ENCODE measurements at places on chromosomes 7 and 10. TPM values are rescaled to one million over a fixed set of nuclear protein-coding genes. Genes with fewer than 3 reads are reported as not detected.
A peak's percentile ranks its signal among the peaks of the same experiment; 100 is the strongest.

The SLC37A3 gene
- total RNA-seq, result 64.0 TPM

The OPALIN gene
- total RNA-seq, result not detected

GRCh38 chr7:75993689-75994387 lies 557 bp downstream of the TMEM120A start:
- peak overlapping the region; percentile 81 for H3K27ac ChIP-seq
- peak overlapping the region; percentile 88 for H3K4me3 ChIP-seq
- H3K27me3 ChIP-seq, result no peaks in the 10 kb centered on the region
- no peaks in the 10 kb centered on the region for H3K36me3 ChIP-seq
- H3K4me1 ChIP-seq, result peaks cover 16% of the 10 kb centered on the region

DNA sequence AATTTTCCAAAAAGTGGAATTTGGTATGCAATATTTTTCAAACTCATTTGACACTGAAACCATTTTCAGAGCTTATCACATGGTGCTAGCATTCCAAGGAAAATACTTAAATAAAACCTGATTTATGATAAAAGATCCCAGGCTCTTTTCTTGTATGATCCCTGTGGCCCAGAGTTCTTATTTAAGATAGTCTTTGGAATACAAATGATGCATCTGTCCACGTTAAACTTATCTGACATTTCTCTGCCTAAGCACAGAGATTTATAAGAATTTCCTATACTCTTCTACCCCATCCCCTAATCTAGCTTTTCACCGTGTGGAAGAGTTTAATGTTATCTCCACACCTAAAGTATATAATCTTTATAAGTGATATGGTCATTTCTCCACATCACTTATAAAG lies 66.2 kb downstream of the AHR start:
- H3K27ac ChIP-seq, result no peak overlapping the region
- H3K4me3 ChIP-seq, result no peak overlapping the region
- DNase-seq, result no peak
- no peaks in the 10 kb centered on the region for H3K4me1 ChIP-seq
- no peaks in the 10 kb centered on the region for H3K27me3 ChIP-seq
- no peaks in the 10 kb centered on the region for H3K36me3 ChIP-seq

- no peak overlapping the region for H3K4me3 ChIP-seq
- H3K27ac ChIP-seq, result no peak overlapping the region
- no peaks in the 10 kb centered on the region for H3K4me1 ChIP-seq
- DNase-seq, result no peak
- no peaks in the 10 kb centered on the region for H3K27me3 ChIP-seq
Measured at GRCh38 chr10:6593241-6593671, 13.2 kb upstream of the PRKCQ start.

The PRSS1 gene
- not detected for total RNA-seq

The GIMAP1 gene
- total RNA-seq, result 6.6 TPM

GRCh38 chr7:141696348-141696747 lies 5.6 kb downstream of the DENND11 start:
- H3K27me3 ChIP-seq, result no peaks in the 10 kb centered on the region
- DNase-seq, result no peak
- no peak overlapping the region for H3K4me3 ChIP-seq
- no peaks in the 10 kb centered on the region for H3K36me3 ChIP-seq

GRCh38 chr10:74163319-74164068 lies 12.5 kb downstream of the ADK start:
- H3K4me3 ChIP-seq, result no peak overlapping the region
- no peaks in the 10 kb centered on the region for H3K4me1 ChIP-seq

DNA sequence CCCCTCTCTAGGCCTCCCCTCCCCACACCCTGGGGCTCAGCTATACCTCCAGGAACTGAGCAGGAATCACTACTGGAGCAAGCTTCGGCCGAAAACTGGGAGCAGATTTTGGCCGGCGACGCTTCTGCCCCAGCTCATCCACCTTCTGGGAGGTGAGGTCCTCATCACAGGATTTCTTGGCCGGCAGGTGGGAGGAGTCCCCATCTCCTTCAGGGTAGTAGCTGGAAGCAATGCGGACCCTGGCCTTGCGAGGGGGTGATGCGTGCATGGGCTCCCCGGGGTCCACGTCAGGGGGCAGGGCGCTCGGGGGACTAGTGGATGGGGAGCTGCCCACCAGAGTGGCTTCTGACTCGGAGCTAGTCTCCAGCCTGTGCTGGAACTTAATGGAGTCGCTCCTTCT lies 105.5 kb downstream of the DLG5 start:
- DNase-seq, result no peak
- no peaks in the 10 kb centered on the region for H3K27me3 ChIP-seq
- H3K4me1 ChIP-seq, result no peaks in the 10 kb centered on the region
- H3K36me3 ChIP-seq, result peaks cover 16% of the 10 kb centered on the region
- H3K4me3 ChIP-seq, result no peak overlapping the region
- H3K27ac ChIP-seq, result no peak overlapping the region

The VAX1 gene
- not detected for total RNA-seq

DNA sequence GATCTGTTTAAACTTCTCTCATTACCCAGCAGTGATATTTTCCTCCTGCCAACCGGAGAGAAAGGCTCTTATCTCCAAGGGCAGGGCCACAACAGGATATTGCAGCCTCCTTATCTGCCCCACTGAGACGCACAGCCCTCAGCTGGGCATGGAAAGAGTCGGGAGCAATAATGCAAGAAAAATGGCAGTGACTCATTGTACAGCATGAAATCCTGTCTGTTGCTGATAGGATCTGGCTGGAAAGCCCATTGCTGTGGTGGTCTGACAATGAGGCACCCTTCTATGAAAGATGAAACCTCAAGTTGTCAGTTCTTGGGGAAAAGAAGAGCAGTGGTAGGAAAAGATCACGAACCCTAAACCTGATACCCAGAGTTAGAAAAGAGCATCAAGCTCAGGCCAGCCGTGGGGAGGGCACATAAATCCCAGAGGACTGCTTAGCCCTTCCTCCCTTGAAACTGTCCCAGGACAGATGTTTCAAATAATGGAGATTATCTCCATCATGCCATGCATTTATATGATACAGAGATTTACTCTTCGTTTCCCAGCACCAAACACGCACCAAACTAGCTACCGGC lies 47.0 kb upstream of the FIGNL1 start:
- no peaks in the 10 kb centered on the region for H3K4me1 ChIP-seq
- no peaks in the 10 kb centered on the region for H3K27me3 ChIP-seq
- H3K36me3 ChIP-seq, result no peaks in the 10 kb centered on the region
- DNase-seq, result no peak
- no peak overlapping the region for H3K4me3 ChIP-seq

DNA sequence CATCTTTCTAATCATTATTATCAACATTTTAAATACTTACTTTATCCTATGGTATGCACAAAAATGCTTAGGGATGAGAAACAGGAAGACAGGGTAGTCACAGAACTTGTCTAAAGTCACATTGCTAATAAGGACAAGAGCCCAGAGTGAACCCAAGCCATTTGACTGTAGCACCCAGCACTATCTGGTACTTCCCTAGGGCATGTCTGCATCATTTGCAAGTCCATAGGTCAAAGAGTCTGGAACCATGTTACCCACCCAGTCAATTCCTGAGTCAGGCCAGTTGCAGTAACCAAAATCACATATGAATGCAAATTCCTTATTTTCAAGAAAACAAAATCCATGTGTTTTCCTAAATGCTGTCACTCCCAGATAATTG lies 19.1 kb downstream of the ASAH2 start:
- no peaks in the 10 kb centered on the region for H3K27me3 ChIP-seq
- H3K36me3 ChIP-seq, result no peaks in the 10 kb centered on the region
- no peaks in the 10 kb centered on the region for H3K4me1 ChIP-seq
- DNase-seq, result no peak

GRCh38 chr10:84214612-84215235 lies 10.6 kb downstream of the LRIT2 start:
- no peaks in the 10 kb centered on the region for H3K36me3 ChIP-seq
- no peak overlapping the region for H3K27ac ChIP-seq
- H3K27me3 ChIP-seq, result no peaks in the 10 kb centered on the region
- H3K4me1 ChIP-seq, result no peaks in the 10 kb centered on the region
- H3K4me3 ChIP-seq, result no peak overlapping the region

DNA sequence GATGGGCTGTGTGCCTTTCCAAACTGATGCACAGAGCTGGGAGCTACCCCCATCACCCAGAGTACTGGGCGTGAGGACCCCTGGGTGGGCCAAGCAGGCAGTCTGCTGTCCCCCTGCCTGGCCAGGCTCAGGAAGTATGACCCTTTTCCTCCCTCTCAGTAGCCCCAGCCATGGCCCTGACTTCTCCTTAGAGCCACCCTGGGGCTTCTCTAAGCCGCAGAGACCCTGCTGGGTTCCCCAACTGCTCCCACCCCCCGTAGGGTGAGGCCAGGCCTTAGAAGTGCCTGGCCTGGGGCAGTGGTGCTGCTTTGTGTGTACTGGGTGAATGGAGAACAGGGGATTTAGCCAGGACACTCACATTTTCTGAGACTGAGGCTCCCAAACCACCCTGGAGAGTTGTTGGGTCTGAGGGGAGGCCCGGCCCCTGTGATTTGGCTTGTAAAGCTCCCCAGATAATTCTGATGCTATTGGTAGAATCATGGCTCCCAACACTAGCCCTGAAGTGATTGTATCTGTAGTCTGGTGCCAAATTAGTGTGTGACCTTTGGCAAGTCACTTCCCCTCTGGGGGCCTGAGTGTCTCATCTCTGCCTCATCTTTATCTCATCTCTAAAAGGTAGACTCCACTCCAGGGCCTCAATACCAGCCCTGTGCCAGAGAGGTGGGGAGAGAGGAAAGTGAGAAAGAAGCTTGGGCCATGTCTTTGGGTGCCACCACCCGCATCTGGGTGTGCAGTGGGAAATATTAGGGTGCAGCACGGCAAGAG lies 99.7 kb upstream of the PPIF start:
- peaks cover 25% of the 10 kb centered on the region for H3K4me1 ChIP-seq
- no peak for DNase-seq
- H3K36me3 ChIP-seq, result no peaks in the 10 kb centered on the region
- H3K4me3 ChIP-seq, result no peak overlapping the region

DNA sequence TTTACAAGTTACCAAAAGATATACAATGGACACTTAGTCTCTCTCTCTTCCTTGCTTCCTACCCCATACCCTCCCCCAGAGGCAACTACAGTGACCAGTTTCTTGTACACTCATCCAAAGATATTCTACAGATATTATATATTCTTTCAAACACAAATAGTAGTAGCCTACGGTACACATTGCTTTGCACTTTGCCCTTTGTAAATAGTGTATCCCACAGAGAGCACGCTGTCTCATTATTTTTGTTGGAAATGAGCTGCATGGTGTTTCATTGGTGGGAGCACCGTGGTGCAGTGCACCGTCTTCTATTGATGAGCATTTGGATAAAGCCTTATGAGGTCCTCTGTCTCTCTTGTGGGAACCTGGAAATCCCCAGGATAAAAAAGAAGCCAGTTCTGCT lies 24.2 kb downstream of the STRA8 start:
- no peak overlapping the region for H3K27ac ChIP-seq
- H3K36me3 ChIP-seq, result no peaks in the 10 kb centered on the region
- no peaks in the 10 kb centered on the region for H3K27me3 ChIP-seq
- DNase-seq, result no peak
- H3K4me3 ChIP-seq, result no peak overlapping the region

GRCh38 chr7:130069179-130069977 lies 956 bp upstream of the KLHDC10 start:
- peaks cover 11% of the 10 kb centered on the region for H3K4me1 ChIP-seq
- no peaks in the 10 kb centered on the region for H3K36me3 ChIP-seq
- peak; percentile 52 for DNase-seq
- H3K4me3 ChIP-seq, result peak overlapping the region; percentile 97
- H3K27ac ChIP-seq, result peak overlapping the region; percentile 88
- no peaks in the 10 kb centered on the region for H3K27me3 ChIP-seq

GRCh38 chr10:95447685-95448084 lies 113.5 kb downstream of the SORBS1 start:
- H3K4me1 ChIP-seq, result peaks cover 21% of the 10 kb centered on the region
- H3K36me3 ChIP-seq, result no peaks in the 10 kb centered on the region
- no peaks in the 10 kb centered on the region for H3K27me3 ChIP-seq

DNA sequence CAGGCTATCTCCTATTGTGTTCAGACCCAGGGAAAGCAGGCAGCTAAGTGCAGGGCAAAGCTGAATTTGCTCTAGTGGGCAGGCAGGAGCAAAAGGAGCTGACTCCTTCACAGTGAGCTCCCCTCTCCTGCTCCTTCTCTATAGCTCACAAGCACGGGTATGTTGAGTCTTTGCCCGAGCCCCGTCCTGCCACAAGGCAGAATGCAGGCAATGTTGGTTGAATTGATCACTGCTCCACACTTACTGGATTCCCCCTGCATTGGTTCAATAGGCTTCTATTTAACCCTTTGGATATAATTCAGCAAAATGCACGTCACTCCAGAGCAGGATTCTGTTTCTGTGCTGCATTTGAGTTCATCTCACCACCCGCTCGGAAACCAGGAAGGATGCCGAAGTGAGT lies 16.2 kb upstream of the C10orf90 start:
- DNase-seq, result no peak
- no peak overlapping the region for H3K4me3 ChIP-seq
- H3K27ac ChIP-seq, result no peak overlapping the region
- no peaks in the 10 kb centered on the region for H3K36me3 ChIP-seq

DNA sequence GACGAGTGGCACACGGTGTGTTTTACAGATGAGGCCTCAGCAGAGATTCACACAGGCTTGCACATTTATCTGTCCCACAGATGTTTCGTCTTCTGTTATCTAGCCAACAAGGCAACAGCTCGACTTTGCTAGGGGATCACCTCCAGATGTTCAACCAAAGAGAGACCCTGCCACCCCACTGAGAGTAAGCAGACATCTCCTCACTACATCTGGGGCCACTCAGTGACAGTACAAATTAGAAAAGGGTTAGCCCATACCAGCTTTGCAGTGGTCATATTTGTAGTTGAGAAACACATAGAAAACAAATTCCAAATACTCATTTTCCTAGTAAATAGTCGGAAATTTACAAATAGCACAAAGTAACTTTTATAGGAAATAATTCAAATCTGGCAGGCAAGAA lies 164.2 kb downstream of the HDAC9 start:
- no peaks in the 10 kb centered on the region for H3K27me3 ChIP-seq
- H3K4me3 ChIP-seq, result no peak overlapping the region
- no peaks in the 10 kb centered on the region for H3K36me3 ChIP-seq

DNA sequence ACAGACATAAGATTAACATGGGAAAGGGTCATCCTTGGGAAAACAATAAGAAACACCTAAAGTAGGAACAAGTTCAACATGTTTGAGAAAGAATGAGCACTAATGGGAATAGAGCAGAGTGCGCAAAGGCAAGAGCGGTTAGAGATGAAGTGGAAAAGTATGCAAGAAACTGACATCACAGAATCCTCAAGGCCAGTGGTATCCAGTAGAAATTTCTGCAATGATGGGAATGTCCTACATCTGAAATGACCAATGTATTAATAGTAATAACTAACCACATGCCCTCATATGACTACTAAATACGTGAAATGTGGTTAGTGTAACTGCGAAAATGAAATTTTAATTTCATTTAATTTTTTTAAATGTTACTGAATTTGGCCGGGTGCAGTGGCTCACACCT lies 54.8 kb downstream of the TFEC start:
- H3K36me3 ChIP-seq, result no peaks in the 10 kb centered on the region
- no peak overlapping the region for H3K27ac ChIP-seq
- no peaks in the 10 kb centered on the region for H3K4me1 ChIP-seq
- H3K4me3 ChIP-seq, result no peak overlapping the region

GRCh38 chr10:58755677-58756076 lies 243.0 kb downstream of the BICC1 start:
- H3K4me1 ChIP-seq, result no peaks in the 10 kb centered on the region
- H3K4me3 ChIP-seq, result peak overlapping the region; percentile 43
- DNase-seq, result no peak
